ENCODE measurements at places on chromosomes 3 and 15. TPM values are rescaled to one million over a fixed set of nuclear protein-coding genes. Genes with fewer than 3 reads are reported as not detected.

DNA sequence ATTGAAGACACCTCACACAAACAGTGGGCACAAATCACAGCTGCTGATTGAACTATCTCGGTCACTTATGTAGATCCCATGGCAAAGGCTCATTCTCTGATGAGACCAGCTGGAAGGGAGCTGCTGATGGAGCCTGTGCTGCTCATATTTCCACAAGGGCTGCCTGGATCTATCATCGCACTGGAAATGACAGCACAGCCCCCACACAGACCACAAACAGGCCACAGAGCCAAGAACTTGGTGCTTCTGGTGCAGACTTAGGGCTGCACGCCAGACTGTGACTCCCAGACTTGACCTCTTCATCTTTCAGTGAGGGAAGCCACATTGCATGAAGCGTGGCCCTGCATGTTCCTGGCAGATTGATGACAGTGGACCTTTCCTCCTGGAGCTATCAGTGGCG, 197.6 kb downstream of the MINAR1 start:
- no peaks in the 10 kb centered on the region for H3K4me1 ChIP-seq
- H3K4me3 ChIP-seq: no peak overlapping the region
- DNase-seq: no peak
- no peaks in the 10 kb centered on the region for H3K36me3 ChIP-seq
- no peak overlapping the region for H3K27ac ChIP-seq
- H3K27me3 ChIP-seq: peaks cover 28% of the 10 kb centered on the region

The BNIP2 gene
- total RNA-seq: 80.7 TPM

The CTXN2 gene
- not detected for total RNA-seq

DNA sequence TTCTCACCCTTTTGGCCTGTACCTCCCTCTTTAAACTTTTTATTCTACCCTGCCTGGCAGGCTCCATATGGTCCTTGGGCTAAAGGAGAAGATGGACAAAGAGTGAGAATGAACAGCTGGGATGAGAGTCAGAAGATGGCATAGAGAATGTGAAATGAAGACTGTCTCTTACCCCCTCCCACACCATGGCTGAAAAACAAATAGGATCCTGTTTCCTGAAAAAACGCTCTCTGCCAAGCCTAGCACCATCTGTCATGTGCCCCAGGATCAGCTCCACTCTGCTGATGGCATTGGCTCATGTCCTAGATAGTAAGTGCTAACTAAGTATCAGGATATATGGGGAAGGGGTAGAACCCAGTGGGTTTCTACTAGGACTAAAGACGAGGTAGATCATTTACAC, 238.6 kb downstream of the MEX3B start:
- H3K4me3 ChIP-seq: no peak overlapping the region
- H3K36me3 ChIP-seq: no peaks in the 10 kb centered on the region
- H3K27me3 ChIP-seq: no peaks in the 10 kb centered on the region
- DNase-seq: no peak
- H3K4me1 ChIP-seq: no peaks in the 10 kb centered on the region
- H3K27ac ChIP-seq: no peak overlapping the region

GRCh38 chr3:46481636-46482035, 16.1 kb upstream of the RTP3 start:
- DNase-seq: no peak
- H3K27me3 ChIP-seq: peaks cover 29% of the 10 kb centered on the region
- no peak overlapping the region for H3K27ac ChIP-seq
- H3K36me3 ChIP-seq: no peaks in the 10 kb centered on the region

DNA sequence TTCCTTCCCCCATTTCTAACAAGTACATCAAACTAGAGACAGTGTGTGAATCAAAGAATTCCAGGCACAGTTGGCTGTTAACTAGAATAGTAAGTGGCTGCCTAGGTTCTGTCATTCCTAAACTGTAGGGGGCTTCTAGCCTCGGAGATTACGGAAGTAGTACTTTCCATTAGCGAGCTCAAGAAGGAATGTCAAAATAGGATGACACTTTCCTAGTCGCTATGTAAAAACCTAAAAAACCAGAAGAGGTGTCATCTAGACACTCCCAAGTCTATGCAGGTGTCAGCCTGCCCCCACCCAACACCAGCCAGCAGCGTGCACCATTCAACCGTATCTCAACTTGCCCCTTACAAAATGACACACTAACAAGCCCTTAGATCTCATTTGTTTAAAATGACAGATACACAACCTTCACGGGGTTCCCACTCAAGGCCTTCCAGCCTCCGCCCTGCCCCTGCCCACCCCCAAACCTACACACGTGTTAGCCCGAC, 874 bp downstream of the INO80 start:
- H3K4me3 ChIP-seq: peak overlapping the region; percentile 88
- no peaks in the 10 kb centered on the region for H3K27me3 ChIP-seq
- H3K36me3 ChIP-seq: peaks cover 16% of the 10 kb centered on the region
- H3K27ac ChIP-seq: peak overlapping the region; percentile 99
- peak; percentile 62 for DNase-seq

The MYH15 gene
- 0.19 TPM for total RNA-seq

The SYNPR gene
- not detected for total RNA-seq

The PAQR5 gene
- total RNA-seq: 16.7 TPM

- no peaks in the 10 kb centered on the region for H3K27me3 ChIP-seq
- peaks cover 14% of the 10 kb centered on the region for H3K4me1 ChIP-seq
- H3K36me3 ChIP-seq: no peaks in the 10 kb centered on the region
- H3K4me3 ChIP-seq: no peak overlapping the region
Measured at GRCh38 chr3:156808025-156808424, 18.1 kb upstream of the LEKR1 start.

DNA sequence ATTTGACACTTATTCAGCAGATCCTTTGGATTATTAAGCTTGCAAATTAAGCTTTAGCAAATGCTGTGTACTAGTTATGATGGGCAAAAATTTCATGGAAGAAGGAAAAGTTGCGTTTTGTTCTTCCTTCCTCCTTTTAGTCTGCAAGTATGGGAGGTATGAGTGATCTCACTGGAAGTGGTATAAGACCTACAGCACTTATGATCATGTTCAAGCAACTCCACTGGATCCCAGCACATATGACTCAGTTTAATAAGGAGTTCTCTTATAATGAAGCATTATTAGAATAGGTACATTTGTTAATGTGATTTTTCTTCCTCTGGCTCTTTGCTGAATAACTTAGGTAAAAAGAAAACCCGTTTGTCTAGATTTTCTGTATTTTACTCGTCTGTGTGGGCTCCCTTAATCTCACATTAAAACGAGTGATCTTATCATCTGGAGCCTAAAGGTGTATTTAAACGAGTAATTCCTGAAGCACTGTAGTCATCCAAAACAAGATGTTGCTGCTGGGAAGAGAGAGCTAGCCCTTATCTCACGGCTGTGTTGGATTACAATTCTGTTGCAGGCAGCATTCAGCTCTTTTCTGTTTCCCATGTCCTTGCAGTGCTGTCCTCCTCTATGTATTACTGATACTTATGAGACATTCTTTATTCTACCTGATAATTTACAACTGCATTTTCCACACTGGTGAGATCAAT, 264.9 kb downstream of the GBE1 start:
- H3K27me3 ChIP-seq: no peaks in the 10 kb centered on the region
- DNase-seq: no peak
- no peak overlapping the region for H3K27ac ChIP-seq
- H3K4me1 ChIP-seq: peaks cover 7% of the 10 kb centered on the region
- peaks cover 6% of the 10 kb centered on the region for H3K36me3 ChIP-seq

DNA sequence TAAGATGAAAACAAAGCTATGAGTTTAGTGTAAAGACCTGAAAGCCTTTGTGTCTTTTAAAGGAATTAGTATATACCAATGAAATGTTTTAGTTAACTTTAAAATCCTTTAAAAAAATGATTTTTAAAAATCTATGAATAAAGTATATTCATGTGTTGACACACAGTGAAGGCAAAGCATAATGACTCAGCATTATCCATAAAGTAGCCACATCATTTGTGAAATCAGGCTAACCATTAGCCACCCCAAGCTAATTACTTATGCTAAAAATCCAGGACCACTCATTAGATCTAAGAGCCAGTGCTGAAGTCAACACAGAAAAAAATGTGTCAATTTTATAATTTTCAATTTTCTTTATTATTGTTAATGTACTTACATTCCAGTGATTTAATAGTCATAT, 310.2 kb downstream of the TBC1D5 start:
- no peak overlapping the region for H3K27ac ChIP-seq
- no peak for DNase-seq
- no peak overlapping the region for H3K4me3 ChIP-seq
- no peaks in the 10 kb centered on the region for H3K36me3 ChIP-seq
- H3K4me1 ChIP-seq: peaks cover 4% of the 10 kb centered on the region
- no peaks in the 10 kb centered on the region for H3K27me3 ChIP-seq

The CYP19A1 gene
- not detected for total RNA-seq

DNA sequence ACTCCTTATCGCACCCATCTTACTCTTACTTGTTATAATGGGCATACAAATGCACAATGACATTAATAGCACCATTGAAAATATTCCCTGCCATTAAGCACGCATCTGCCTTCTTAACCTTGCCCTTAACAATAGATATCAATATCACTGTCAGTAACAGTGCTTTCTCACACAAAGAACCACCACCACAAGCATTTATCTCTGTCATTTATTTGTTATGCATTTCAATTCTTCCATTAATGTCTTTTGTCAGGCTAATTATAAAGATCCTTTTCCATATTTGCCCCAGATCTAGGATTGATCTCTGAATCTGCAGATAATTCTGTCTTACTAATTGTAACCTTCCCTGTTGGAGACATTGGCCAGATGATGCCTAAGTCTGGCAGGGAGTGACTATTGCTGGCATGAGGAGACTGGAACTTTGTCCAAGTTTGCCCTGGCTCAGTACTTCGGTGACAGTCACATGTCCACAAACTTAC, 419.6 kb upstream of the TGFBR2 start:
- no peaks in the 10 kb centered on the region for H3K36me3 ChIP-seq
- no peak overlapping the region for H3K4me3 ChIP-seq
- no peaks in the 10 kb centered on the region for H3K27me3 ChIP-seq
- no peak overlapping the region for H3K27ac ChIP-seq

The CRTAP gene
- total RNA-seq: 182 TPM

DNA sequence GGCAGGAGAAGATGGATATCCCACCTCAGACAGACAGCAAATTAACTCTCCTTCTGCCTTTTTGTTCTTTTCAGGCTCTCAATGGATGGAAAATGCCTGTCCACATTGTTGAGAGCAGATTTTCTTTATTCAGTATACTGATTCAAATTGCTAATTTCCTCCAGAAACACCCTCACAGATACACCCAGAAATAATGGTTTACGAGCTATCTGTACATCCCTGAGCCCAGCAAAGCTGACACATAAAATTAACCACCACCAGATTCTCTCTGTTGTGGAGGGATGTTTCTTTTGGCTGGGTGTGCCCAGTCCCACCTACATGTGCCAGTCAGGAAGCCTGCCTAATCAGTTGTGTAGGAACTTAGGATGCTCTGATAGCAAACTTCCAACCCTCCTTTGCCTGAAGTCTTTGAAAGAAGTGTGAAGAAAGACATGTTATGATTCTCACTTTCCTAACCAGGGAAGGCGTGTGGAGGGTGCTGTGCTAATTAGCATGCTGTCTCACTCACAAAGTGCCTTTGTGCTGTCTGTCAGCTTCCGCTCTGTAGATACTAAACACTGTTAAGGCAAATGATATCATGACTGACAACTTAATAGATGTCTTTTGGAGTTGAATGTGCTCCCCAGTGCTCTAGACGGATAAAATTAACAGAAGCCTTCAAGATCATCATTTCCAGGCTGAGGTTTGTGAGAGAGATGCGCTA, 208.5 kb downstream of the CLSTN2 start:
- no peak for DNase-seq
- H3K4me1 ChIP-seq: no peaks in the 10 kb centered on the region
- H3K4me3 ChIP-seq: no peak overlapping the region
- no peaks in the 10 kb centered on the region for H3K27me3 ChIP-seq

The EPHB1 gene
- total RNA-seq: not detected

- DNase-seq: no peak
- no peak overlapping the region for H3K4me3 ChIP-seq
- H3K27me3 ChIP-seq: no peaks in the 10 kb centered on the region
- no peak overlapping the region for H3K27ac ChIP-seq
- no peaks in the 10 kb centered on the region for H3K4me1 ChIP-seq
Measured at GRCh38 chr3:123194552-123194951, 7.2 kb upstream of the SEC22A start.

DNA sequence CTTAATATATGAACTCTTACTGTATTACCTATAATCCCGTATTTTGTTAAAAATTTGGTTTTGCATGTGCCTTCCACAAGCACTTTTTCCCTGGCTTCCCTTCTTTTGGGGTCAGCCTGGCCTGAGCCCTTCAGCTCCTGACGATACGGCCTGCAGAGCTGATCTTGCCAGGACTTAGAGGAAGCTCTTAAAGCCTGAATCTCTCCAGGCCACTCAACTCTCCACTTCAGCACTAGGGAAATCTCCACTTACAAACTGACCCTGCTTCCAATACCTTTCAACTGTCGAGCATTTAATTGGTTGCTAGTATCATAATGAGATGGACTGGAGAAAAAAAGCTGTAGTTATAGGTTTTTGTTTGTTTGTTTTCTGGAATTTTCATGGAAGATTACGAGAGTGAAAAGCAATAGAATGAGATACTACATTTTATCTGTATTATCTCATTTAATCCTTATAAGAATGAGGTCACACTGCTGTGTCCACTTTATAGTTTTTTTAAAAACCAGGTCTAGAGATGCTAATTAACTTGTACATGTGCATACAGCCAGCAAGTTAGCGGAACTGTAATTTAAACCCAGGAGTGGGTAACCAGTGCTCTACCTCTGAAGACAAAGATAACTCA, 54.8 kb downstream of the ZBTB38 start:
- peaks cover 83% of the 10 kb centered on the region for H3K36me3 ChIP-seq
- no peak overlapping the region for H3K4me3 ChIP-seq
- peaks cover 29% of the 10 kb centered on the region for H3K4me1 ChIP-seq
- no peak for DNase-seq

- DNase-seq: peak; percentile 60
- no peak overlapping the region for H3K4me3 ChIP-seq
- peaks cover 33% of the 10 kb centered on the region for H3K4me1 ChIP-seq
- no peaks in the 10 kb centered on the region for H3K27me3 ChIP-seq
- no peak overlapping the region for H3K27ac ChIP-seq
Measured at GRCh38 chr3:46660543-46661523, 32.6 kb downstream of the ALS2CL start.

GRCh38 chr3:3798631-3799113, 559 bp upstream of the LRRN1 start:
- H3K27me3 ChIP-seq: no peaks in the 10 kb centered on the region
- DNase-seq: no peak
- no peaks in the 10 kb centered on the region for H3K36me3 ChIP-seq
- H3K4me3 ChIP-seq: peak overlapping the region; percentile 25

- H3K27ac ChIP-seq: no peak overlapping the region
- H3K27me3 ChIP-seq: no peaks in the 10 kb centered on the region
- DNase-seq: no peak
- H3K4me1 ChIP-seq: no peaks in the 10 kb centered on the region
- H3K4me3 ChIP-seq: no peak overlapping the region
Measured at GRCh38 chr3:149356630-149357029, 20.8 kb downstream of the TM4SF1 start.

GRCh38 chr3:18946524-18946923, 201.8 kb upstream of the KCNH8 start:
- no peak overlapping the region for H3K27ac ChIP-seq
- no peak overlapping the region for H3K4me3 ChIP-seq
- no peaks in the 10 kb centered on the region for H3K36me3 ChIP-seq
- H3K4me1 ChIP-seq: peaks cover 10% of the 10 kb centered on the region

GRCh38 chr15:41546851-41547786, 3.1 kb upstream of the RPAP1 start:
- H3K36me3 ChIP-seq: no peaks in the 10 kb centered on the region
- H3K4me1 ChIP-seq: peaks cover 12% of the 10 kb centered on the region
- no peaks in the 10 kb centered on the region for H3K27me3 ChIP-seq
- H3K4me3 ChIP-seq: no peak overlapping the region
- H3K27ac ChIP-seq: no peak overlapping the region

The COL6A6 gene
- total RNA-seq: not detected

- peaks cover 28% of the 10 kb centered on the region for H3K4me1 ChIP-seq
- no peak overlapping the region for H3K4me3 ChIP-seq
- no peaks in the 10 kb centered on the region for H3K27me3 ChIP-seq
Measured at GRCh38 chr15:93454788-93455187, 365.8 kb upstream of the RGMA start.
